ENCODE measurements at places on chromosomes 16 and 17. TPM values are rescaled to one million over a fixed set of nuclear protein-coding genes. Genes with fewer than 3 reads are reported as not detected.
A peak's percentile ranks its signal among the peaks of the same experiment; 100 is the strongest.

PRDM7 gene
- total RNA-seq: not detected

CEP295NL gene
- 0.73 TPM for total RNA-seq

PMFBP1 gene
- 0.21 TPM for total RNA-seq

KRTAP4-4 gene
- total RNA-seq: not detected

DNA sequence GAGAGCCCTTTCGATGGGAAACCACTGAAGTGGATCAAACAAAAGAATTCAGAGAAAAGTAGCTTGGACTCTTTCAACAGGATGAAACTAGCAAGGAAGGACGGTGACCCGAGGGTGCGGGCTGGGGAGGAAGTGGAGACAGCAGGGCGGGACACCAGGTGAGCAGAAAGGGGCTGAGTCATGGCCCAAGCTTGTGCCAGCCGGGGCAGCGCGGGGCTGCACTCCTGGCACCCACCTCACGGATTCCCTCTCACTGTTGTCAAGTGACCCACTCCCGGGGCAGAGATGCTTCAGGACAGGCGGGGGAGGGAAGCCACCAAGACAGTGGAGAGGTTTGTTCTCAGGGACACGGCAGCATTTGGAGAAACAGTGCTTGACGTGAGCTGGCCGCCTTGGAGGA, 10.7 kb upstream of the RNF222 start:
- DNase-seq: no peak

GRCh38 chr16:10780628-10781027, 37.0 kb downstream of the NUBP1 start:
- DNase-seq: no peak

GRCh38 chr16:9970244-9970643, 212.0 kb downstream of the GRIN2A start:
- DNase-seq: no peak

DNA sequence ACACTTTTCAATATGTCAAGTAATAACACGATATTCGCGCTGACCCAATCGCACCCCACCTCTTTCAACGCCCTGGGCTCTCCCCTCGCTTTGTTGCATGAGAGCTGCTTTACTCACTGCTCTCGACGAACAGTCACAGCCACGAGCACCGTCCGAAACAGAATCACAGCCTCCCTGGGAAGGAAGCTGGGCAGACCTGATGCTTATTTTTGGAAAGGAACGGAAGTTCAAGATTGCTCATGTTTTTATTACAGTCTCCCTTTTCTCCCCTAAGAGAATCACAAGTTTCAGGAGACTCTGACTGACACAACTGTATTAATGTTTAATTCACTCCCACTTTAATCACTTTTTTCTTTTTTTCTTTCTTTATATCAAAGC, 67.8 kb downstream of the ANKRD11 start:
- DNase-seq: no peak

DNA sequence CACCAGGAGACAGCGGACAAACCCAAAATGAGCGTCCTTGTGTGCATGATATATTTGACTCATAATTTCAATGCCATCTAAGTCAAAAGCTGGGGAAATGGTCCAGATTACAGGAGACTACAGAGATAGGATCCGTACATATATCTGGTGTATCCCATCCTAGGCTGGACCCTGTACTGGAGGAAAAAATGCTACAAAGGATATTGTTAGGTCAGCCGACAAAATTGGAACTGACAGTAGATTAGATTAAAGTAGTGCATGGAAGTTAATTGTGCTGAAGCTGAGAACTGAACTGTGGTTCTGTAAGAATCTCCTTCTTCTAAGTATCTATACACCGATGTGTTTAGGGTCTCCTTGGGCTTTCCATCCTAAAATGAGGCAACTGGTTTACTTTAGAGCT, 24.3 kb downstream of the KCNG4 start:
- no peak for DNase-seq

DNA sequence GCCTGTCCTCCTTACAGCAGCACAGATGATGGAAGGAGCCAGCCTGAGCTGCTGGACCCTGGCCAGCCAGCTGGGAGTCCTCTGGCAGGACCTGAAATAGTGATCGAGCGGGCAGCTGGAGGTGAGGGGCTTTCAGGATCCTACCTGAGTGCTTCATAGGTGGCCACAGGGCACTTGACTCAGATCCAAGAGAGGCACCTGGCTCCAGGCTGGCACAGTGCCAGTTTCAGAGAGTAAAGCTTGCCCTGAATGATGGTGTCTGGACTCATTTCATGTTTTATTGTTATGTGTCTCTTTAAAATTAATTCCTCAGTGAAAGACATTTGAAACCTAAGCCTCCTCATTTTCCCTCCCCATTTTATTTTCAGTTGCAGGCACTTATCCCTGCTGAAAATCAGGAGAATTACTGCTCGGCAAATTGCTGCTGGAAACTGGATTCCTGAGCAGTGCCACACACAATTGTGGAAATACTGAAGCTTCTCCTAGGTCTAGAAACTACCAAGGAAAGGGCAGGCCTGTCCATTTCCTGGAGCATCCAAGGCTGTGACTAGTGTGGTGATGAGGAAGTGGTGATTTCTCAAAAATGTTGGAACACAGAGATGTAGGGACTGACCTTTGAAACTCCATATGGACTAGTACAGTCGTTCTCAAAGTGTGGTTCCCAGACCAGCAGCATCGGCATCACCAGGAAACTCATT, 16.1 kb upstream of the ADAMTS18 start:
- no peak for DNase-seq

DNA sequence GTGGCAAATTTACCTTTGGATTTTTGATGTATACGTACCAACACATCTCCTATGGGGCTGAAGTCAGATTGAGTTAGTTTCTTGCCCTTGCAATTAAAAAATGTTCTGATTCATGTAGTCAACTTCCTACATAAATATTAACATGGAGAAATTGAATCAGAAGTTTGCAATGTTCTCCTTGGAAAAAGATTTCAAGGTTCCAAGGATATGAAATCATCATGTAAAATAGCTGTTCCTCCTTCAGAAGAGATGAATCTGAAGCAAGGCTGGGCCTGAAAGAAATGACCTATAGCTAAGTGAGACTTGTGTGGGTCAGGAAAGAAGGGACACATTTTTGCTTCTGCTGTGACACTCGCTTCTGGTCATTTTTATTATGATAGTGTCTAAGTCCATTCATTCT, 131.7 kb downstream of the RGS9 start:
- no peak for DNase-seq

DNA sequence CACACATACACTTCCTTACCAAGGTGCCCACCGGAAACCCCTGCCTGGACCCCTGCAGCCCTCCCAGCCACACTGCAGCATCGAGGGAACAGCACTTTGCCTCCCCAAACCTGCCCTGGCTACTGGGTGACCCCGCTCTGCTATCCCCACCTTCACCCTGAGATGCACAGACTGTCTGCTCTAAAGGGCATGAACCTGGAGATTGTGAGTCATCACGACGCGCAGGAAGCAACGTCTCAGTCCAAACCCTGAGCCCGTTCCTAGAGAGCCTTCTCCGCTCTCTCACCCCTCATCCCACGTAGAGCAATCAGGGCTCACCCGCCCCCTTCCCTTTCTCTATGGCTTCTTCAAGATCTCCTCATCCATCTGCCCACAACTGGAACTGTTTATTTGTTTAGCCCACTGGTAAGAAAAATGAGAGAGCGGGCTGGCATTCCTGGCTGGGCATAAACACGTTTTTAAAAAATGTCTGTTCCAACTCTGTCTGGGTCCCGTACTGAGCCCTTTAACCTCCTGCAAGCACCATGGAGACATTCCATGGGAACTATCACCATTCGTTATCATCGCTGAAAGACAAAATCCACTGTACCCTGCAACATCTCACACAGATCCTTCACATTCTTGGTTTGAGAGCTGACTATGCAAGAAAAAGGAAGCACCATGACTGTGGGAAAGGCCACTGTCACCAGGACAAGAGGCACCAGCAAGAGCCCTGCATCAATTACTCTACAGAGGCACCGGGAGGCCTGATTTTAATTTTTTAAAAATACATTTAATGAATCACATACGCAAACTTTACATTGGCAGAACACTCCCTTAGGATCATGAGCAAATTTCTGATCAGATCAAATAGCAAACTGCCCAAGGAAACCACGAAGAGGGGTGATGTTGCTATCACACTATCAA, 28.2 kb downstream of the ZFHX3 start:
- DNase-seq: peak; percentile 29

DNA sequence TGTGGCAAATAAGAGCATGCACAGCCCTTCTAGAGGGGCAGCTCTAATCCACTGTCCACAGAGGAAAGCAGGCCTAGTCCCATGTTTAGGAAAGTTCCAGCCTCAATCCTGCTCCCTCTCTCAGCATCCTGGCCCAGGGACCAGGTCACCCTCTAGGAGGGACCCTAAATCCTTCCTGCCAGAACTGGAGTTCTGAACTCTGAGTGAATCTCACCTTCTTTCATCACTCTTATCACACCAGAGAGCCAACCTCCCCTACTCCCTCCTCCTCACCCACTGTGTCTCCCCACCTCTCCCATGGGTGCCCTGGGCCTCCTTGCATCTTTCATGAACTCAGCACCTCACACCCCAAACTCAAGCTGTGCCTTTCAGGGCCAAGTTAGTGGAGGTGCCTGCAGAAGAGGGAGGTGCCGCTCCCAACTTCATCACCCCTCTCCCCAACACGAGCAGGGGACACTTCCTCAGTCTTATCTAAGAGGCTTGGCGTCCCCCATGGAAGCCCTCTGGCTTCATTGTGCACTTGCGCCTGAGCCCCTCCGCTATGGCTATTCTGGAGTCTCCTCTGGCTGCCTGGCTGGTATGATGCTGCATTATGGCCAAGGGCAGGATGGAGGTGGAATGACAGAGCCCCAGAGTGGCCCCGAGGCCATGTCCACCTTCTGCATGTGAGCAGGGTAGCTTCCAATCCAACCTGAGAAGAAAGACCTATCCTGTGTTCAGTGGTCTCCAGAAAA, 31.7 kb downstream of the PIK3R6 start:
- no peak for DNase-seq

GRCh38 chr17:45431531-45432404, 902 bp downstream of the ARHGAP27 start:
- no peak for DNase-seq

DNA sequence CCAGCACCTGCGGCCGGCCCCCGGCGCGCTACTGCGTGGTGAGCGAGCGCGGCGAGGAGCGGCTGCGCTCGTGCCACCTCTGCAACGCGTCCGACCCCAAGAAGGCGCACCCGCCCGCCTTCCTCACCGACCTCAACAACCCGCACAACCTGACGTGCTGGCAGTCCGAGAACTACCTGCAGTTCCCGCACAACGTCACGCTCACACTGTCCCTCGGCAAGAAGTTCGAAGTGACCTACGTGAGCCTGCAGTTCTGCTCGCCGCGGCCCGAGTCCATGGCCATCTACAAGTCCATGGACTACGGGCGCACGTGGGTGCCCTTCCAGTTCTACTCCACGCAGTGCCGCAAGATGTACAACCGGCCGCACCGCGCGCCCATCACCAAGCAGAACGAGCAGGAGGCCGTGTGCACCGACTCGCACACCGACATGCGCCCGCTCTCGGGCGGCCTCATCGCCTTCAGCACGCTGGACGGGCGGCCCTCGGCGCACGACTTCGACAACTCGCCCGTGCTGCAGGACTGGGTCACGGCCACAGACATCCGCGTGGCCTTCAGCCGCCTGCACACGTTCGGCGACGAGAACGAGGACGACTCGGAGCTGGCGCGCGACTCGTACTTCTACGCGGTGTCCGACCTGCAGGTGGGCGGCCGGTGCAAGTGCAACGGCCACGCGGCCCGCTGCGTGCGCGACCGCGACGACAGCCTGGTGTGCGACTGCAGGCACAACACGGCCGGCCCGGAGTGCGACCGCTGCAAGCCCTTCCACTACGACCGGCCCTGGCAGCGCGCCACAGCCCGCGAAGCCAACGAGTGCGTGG, 1.5 kb downstream of the NTN1 start:
- DNase-seq: no peak

- DNase-seq: no peak
These were observed 114.9 kb upstream of the TBX2 start for GRCh38 chr17:61284746-61285145.

DNA sequence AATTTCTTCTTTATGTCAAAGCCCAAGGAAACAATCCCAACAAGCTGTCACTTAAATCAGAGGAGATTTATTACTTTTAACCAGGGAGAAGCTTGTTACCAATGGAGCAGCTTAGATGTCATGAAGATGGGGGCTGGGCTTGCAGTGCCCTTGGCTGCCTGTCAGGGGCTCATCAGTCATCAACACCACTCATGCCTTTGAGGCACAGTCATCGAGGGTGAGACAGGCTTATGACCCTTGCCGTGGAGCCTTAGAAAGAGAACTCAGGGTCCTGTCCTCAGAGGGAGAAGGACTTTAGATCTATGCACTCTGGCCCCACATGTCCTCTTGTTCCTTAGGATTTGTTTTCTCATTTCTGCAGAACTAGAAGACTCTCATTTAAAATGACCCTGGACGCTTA, 318.3 kb downstream of the CBLN1 start:
- DNase-seq: no peak

DNA sequence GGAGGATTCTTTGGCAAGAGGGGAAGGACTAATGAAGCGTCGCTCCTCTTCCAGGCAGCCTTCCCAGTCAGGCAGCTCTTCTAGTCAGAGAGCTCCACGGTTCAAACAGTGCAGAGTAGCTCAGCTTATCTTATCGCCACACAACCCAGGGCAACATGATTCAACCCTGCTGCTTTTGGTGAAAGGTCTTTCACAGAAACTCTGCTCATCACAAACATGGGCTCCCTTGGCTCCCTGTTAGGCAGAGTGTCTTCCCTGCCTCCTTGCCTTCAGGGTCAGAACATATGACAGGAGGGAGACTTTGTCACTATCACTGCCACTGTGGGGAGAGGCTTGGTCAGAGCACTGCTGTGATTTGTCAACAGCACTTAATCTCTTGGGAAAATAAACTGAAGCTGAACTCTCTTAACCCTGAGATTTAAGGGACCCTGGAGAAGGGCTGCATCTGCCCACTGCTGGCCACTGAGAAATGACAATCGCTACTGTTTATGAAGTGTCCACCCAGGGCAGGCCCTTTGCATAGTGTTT, 6.9 kb upstream of the SLC13A2 start:
- no peak for DNase-seq

GRCh38 chr17:79695797-79696609, 34.7 kb upstream of the ENPP7 start:
- DNase-seq: no peak

DNA sequence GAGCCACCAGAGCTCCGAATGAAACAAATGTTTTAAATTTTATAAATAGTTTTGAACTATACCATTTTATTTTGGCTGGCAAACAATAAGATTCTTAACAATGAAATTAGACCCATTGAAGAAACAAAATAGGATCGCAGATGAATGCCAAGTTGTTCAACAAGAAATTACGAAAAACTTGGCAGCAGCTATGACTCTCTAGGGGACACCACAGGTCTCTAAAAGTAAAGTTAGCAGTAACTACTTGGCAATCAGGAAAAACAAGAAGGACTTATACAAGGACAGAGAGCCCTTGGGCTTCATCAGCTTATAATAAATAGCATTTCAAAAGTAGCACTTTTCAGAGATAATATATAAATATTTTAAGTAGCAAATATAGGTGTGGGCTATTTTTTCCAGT, 603.8 kb upstream of the PSMD7 start:
- DNase-seq: no peak

DNA sequence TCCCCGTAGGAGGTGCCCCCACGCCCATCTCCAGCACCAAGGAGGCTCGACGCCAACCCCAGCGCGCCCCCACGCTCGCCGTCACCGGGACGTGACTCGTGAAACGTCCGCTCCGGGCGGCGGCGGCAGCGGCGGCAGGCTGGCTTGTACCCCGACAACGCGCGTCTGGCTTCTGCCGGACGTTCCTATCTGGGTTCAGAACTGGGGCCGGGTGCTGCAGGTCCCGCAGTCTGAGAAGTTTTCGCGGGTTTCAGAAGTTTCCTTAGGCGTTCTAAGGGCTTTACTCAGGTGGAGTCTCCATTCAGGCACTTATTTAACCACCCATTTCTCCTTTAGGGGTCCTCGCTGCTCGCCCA, 672 bp upstream of the ALKBH5 start:
- peak; percentile 43 for DNase-seq

- DNase-seq: no peak
These were observed 485 bp downstream of the DNAJA3 start for GRCh38 chr16:4426021-4426684.

Data from pulmonary artery endothelial cell (primary cell).